Activated CD4-positive, alpha-beta T cell treated with anti-CD3 and anti-CD28 coated beads, Interleukin-2, Interleukin-6, amounts not matched to agents 100 ng/mL and 50 ng/mL, durations not matched to agents 16 hours and 8 hours (primary cell): ENCODE measurements at places on chromosomes 6 and 20.

GRCh38 chr6:85089255-85089654, 324.9 kb upstream of the TBX18 start:
- no peak for DNase-seq

DNA sequence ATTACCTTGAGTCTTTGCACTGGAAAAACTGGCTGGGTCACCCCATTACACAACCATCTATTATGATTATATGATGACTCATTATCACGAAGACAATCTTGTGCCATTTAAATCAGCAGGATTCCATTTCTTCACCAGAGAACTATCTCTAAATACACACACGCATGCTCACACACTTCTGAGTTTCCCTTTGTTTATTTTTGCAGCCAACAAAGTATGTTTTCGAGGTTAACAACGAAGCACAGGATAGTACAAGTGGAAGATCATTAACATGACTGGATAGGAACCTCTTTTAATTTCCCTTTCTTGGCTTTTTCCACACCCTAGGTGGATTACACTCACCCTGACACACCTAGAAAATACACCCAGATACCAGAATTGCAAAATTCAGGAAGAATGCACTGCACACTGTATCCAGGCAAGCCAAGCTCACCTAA, 18.9 kb downstream of the PERP start:
- no peak for DNase-seq

DNA sequence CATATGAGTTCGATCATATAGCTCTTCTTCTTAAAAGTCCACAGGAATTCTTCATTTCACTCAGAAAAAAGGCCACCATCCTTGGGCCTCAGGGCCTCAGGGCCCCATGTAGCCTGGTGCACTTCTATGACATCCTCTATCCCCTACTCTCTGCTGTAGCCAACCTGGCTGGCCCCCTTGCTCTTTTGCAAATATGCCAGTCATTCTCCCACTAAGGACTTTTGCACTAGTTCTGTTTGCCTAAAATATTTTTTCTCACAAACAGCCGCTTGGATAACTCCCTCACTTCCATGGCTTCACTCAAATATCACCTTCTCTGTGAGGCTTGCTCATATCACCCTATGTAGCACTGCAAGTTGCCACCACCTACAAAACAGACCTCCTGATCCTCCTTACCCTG, 604.7 kb upstream of the JAG1 start:
- no peak for DNase-seq

GRCh38 chr20:1825938-1826445, 69.2 kb upstream of the SIRPA start:
- DNase-seq, result no peak
